ENCODE measurements at places on chromosomes 13 and 19.

- no peak for DNase-seq
Observed at GRCh38 chr13:89401264-89401675, 1730.1 kb downstream of the SLITRK5 start.

GRCh38 chr19:41530761-41531301, 45.1 kb upstream of the CEACAM21 start:
- peak; percentile 20 for DNase-seq

GRCh38 chr13:97934590-97934989, 18.9 kb upstream of the IPO5 start:
- no peak for DNase-seq

- no peak for DNase-seq
Observed at GRCh38 chr13:91329733-91330132, 17.8 kb upstream of the MIR17HG start.

All from spinal cord (tissue), 10 donors.